ENCODE measurements at places on chromosomes 13 and 19.

- H3K27ac ChIP-seq: no peak overlapping the region
- DNase-seq: no peak
- H3K4me1 ChIP-seq: peaks cover 25% of the 10 kb centered on the region
These were observed 2.1 kb upstream of the FGF9 start for GRCh38 chr13:21668732-21669275.

DNA sequence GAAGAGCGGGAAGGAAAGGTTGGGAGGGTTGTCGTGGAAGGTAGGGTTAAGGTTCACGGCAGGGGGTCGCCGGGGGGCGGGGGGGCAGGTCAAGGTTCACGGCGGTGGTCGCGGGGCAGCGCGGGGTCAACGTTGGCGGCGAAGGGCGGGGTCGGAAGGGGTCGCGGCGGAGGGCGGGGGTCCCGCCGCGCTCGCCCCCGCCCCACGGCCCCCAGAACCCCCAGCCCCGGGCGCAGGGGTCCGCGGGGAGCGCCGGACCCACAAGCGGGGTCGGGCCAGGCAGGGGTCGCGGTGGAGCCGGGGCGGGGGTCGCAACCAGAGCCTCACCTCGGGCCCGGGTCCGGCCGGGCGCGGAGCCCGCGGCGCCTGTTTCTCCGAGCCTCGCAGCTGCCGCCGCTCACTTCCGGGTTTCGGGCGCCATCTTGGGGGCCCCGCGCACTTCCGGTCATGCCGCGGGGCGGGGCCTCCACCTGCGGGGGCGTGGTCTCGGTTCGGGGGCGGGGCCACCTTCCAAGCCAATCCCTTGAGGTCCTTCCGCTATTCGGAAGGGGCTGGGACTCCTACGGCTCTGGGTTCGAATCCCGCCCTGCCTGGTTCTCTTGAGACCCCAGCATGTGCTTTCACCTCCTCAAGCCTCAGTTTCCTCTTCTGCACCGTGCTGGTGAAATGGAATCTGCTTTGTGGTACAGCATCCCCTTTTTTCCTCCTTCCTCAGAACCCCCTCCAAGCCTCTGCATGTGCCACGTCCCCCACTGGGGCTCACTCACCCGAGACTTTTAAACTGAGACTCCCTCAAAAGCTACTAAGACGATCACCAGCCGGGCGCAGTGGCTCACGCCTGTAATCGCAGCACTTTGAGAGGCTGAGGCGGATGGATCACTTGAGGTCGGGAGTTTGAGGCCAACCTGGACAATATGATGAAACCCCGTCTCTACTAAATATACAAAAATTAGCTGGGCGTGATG is at the start of gene SBNO2:
Gene SBNO2, minus strand, starts transcription at position 424 of the 965 bp plus-strand sequence. CDS start 19,992 bp downstream, outside the sequence.
- peaks cover 15% of the 10 kb centered on the region for H3K4me1 ChIP-seq
- peak; percentile 97 for DNase-seq
- H3K27ac ChIP-seq: peak within 1 kb of the TSS; percentile 90
- H3K27me3 ChIP-seq: peaks cover 19% of the 10 kb centered on the region
- H3K36me3 ChIP-seq: peaks cover 11% of the 10 kb centered on the region

GRCh38 chr13:42395086-42395821 is 123.3 kb downstream of the AKAP11 start:
- no peaks in the 10 kb centered on the region for H3K36me3 ChIP-seq
- no peak for DNase-seq
- peaks cover 6% of the 10 kb centered on the region for H3K27me3 ChIP-seq
- H3K27ac ChIP-seq: no peak overlapping the region

GRCh38 chr19:19873381-19873780 is 7.7 kb downstream of the ZNF253 start:
- no peak overlapping the region for H3K4me3 ChIP-seq
- H3K4me1 ChIP-seq: peaks cover 1% of the 10 kb centered on the region
- no peak for DNase-seq
- no peaks in the 10 kb centered on the region for H3K27me3 ChIP-seq
- H3K27ac ChIP-seq: no peak overlapping the region

GRCh38 chr19:58557221-58558065 is 968 bp downstream of the UBE2M start:
- H3K4me1 ChIP-seq: peaks cover 34% of the 10 kb centered on the region
- no peak for DNase-seq
- peaks cover 35% of the 10 kb centered on the region for H3K36me3 ChIP-seq

- H3K4me1 ChIP-seq: peaks cover 20% of the 10 kb centered on the region
- peak overlapping the region; percentile 52 for H3K4me3 ChIP-seq
- no peak for DNase-seq
- H3K27ac ChIP-seq: peak overlapping the region; percentile 76
- no peaks in the 10 kb centered on the region for H3K27me3 ChIP-seq
- H3K36me3 ChIP-seq: no peaks in the 10 kb centered on the region
These were observed 442.2 kb upstream of the KLF12 start for GRCh38 chr13:74576420-74576819.

GRCh38 chr13:105914291-105915036 is 621.0 kb downstream of the EFNB2 start:
- no peak overlapping the region for H3K27ac ChIP-seq
- no peaks in the 10 kb centered on the region for H3K4me1 ChIP-seq
- no peak overlapping the region for H3K4me3 ChIP-seq

GRCh38 chr13:109647053-109647452 is 139.3 kb downstream of the IRS2 start:
- H3K27ac ChIP-seq: no peak overlapping the region
- H3K36me3 ChIP-seq: no peaks in the 10 kb centered on the region
- H3K27me3 ChIP-seq: peaks cover 18% of the 10 kb centered on the region
- no peak for DNase-seq
- peaks cover 5% of the 10 kb centered on the region for H3K4me1 ChIP-seq
- H3K4me3 ChIP-seq: no peak overlapping the region

DNA sequence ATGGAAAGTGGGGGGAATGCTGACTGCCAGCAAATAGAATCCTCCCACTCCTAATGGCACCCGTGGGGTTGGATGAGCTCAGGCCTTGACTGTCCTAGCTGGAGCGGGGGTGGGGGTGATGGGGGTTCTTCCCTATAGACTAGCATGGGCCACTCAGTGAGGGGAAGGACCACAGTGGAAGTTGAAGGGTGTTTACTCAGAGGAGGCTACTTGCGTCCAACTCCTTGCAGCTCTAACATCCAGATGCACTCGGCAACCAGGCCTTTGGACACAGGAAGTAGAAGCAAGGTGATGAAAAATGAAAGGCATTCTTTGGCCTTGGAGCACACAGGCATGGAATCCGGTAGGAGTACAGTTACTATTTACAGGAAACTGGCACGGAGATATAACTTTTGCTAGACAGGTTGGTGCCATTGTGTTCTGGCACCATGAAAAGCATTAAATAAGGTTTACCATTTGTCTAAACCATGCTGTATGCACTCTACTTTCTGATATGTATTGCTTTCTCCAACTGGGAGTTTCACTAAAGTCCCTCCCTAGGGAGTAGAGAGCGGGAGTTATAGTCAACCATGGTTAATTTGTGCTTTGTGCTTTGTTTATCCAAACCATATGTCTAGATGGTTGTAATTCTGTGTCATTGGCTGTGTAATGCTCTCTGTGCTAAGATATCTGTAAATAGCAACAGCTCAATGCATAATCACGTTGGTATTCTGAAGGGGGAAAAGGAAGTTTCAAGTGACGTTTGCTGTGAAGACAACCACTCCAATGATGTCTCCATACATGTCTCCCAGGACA is 125.3 kb downstream of the TSHZ3 start:
- no peak overlapping the region for H3K4me3 ChIP-seq
- no peak overlapping the region for H3K27ac ChIP-seq
- DNase-seq: no peak
- H3K27me3 ChIP-seq: no peaks in the 10 kb centered on the region
- H3K36me3 ChIP-seq: no peaks in the 10 kb centered on the region

DNA sequence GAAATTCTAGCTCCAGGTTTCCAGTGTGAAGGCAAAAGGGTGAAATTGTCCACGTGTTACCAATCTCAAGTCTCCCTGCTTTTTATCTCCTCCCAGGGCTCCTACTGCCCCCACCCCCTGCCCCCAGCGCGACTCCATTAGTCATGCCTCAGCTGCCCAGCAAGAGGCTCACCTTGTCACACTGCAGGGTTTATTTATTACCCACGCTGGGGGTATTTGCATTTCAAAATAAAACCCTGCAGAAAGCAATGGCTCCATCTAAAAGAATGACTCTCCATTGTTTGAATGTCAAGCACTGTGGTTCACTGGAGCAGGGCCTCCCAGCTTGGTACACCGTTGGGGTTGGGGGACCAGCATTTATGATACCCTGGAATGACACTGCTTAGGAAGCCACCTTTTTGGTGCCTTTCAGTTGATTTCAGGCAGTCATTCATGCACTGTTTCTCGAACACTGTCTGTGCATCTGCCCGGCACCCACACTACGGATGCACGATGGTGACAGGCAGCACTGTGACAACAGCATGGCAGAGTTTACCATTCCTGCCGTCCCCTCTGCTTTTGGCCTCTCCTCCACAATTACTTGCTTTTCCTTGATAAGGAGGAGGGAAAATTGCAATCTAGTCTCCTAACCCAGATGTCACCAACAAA is 9.9 kb upstream of the POP4 start:
- no peak overlapping the region for H3K27ac ChIP-seq
- no peaks in the 10 kb centered on the region for H3K4me1 ChIP-seq
- peaks cover 1% of the 10 kb centered on the region for H3K27me3 ChIP-seq
- H3K4me3 ChIP-seq: no peak overlapping the region
- no peaks in the 10 kb centered on the region for H3K36me3 ChIP-seq

DNA sequence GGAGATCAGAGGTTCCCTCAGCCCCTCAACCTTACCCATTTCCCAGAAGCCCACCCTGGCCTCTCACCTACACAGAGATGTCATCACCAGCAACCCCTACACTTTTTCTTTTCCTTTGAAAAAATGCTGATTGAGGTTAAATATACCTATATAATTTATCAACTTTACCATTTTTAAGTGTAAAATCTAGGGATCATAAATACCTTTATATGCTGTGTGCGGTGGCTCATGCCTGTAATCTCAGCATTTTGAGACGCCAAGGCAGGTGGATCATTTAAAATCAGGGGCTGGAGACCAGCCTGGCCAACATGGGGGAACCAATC is 3.1 kb downstream of the KIR2DL4 start:
- H3K27ac ChIP-seq: no peak overlapping the region
- no peak overlapping the region for H3K4me3 ChIP-seq
- no peak for DNase-seq
- peaks cover 20% of the 10 kb centered on the region for H3K36me3 ChIP-seq
- H3K4me1 ChIP-seq: no peaks in the 10 kb centered on the region
- H3K27me3 ChIP-seq: peaks cover 6% of the 10 kb centered on the region

DNA sequence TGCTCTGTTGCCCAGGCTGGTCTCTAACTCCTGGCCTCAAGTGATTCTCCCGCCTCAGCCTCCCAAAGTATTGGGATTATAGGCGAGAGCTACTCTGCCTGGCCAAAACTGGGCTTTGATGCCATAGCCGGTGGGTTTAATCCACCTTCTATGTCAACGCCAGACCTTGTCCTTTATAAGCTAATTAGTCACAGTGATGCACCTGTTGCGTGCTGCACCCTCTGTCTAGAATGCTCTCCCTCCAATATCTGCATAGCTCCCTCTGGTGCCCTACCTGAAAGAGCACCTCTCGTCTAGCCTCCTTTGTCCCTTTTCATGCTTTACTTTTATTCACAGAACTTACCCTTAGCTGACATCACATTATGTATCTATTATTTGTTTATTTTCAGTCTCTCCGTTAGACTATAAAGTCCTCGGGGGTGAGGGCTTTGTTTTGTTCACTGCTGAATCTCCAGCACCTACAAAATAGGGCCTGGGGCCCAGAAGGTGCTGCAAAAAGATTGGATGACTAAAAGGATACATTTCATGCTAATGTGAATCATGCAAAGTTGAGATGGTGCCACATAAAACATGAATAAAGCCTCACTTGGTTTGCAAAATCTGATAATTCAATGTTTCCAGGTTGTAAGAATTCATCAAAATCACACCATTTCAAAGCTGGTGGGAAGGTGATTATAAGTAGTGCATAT is 148.1 kb downstream of the USP12 start:
- H3K4me3 ChIP-seq: no peak overlapping the region
- peak overlapping the region; percentile 36 for H3K27ac ChIP-seq
- peaks cover 3% of the 10 kb centered on the region for H3K27me3 ChIP-seq
- H3K4me1 ChIP-seq: peaks cover 2% of the 10 kb centered on the region

DNA sequence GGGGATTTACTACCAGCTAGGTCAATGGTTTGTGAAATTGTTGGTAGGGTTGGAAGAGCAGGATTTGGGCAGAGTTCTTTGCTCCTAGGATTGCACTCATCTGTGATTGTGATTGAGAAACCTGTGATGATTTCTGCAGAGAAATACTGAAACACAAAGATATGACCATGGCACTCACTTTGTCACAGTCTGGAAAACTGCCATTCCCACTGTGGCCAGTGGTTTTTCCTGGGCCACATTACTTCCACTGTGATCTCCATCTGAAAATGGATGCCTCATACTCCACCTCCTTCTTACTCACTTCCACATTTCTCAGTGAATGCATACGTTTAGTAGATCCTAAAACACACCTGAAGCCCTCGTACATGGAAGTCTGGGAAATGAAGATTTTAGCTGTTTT is 593.2 kb downstream of the LMO7 start:
- no peak overlapping the region for H3K4me3 ChIP-seq
- no peak for DNase-seq
- peaks cover 16% of the 10 kb centered on the region for H3K4me1 ChIP-seq

DNA sequence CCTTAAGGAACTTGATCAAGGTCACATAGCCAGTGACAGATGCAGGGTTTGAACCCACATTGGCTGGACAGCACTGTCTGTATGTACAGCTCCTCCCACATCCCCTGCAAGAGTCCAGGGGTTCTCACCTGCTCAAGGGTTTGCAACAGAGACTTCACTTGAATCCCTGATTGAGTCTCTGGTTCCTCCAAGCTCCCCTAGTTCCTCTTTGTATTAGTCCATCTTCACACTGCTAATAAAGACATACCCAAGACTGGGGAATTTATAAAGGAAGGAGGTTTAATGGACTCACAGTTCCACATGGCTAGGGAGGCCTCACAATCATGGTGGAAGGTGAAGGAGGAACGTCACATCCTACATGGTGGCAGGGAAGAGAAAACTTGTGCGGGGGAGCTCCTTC is 72.8 kb upstream of the CLDN10 start:
- no peak overlapping the region for H3K27ac ChIP-seq
- H3K4me3 ChIP-seq: no peak overlapping the region
- H3K36me3 ChIP-seq: no peaks in the 10 kb centered on the region
- peaks cover 5% of the 10 kb centered on the region for H3K27me3 ChIP-seq
- H3K4me1 ChIP-seq: peaks cover 10% of the 10 kb centered on the region
- no peak for DNase-seq

GRCh38 chr19:38062959-38063761 is 156.2 kb downstream of the SIPA1L3 start:
- H3K27me3 ChIP-seq: peaks cover 2% of the 10 kb centered on the region
- no peak for DNase-seq
- H3K4me1 ChIP-seq: peaks cover 7% of the 10 kb centered on the region
- H3K27ac ChIP-seq: no peak overlapping the region
- H3K36me3 ChIP-seq: peaks cover 5% of the 10 kb centered on the region

GRCh38 chr13:113762075-113762474 is 3.0 kb downstream of the TMEM255B start:
- H3K27me3 ChIP-seq: peaks cover 28% of the 10 kb centered on the region
- H3K36me3 ChIP-seq: peaks cover 44% of the 10 kb centered on the region
- H3K27ac ChIP-seq: peak overlapping the region; percentile 25
- H3K4me1 ChIP-seq: peaks cover 75% of the 10 kb centered on the region

GRCh38 chr13:27338816-27339215 is 68.2 kb downstream of the RASL11A start:
- no peak overlapping the region for H3K27ac ChIP-seq
- H3K27me3 ChIP-seq: no peaks in the 10 kb centered on the region

DNA sequence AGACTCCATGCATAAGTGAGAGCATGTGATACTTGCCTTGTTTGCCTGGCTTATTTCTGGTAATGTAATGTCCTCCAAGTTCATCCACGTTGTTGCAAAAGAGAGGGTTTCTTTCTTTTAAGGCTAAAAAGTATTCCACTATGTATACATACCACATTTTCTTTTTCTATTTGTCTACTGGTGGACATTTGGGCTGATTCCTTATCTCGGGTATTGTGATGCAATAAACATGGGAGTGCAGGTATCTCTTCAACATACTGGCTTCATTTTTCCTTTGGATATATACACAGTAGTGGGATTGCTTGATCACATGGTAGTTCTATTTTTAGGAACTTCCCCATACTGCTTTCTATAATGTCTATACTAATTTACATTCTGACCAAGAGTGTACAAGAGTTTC is 49.6 kb upstream of the EBPL start:
- peaks cover 7% of the 10 kb centered on the region for H3K36me3 ChIP-seq
- peaks cover 2% of the 10 kb centered on the region for H3K27me3 ChIP-seq
